Stimulated activated CD4-positive, alpha-beta T cell treated with anti-CD3 and anti-CD28 coated beads, Interleukin-15, amount 100 ng/mL, for 1 hour (primary cell): ENCODE measurements at places on chromosomes 4 and X.

DNA sequence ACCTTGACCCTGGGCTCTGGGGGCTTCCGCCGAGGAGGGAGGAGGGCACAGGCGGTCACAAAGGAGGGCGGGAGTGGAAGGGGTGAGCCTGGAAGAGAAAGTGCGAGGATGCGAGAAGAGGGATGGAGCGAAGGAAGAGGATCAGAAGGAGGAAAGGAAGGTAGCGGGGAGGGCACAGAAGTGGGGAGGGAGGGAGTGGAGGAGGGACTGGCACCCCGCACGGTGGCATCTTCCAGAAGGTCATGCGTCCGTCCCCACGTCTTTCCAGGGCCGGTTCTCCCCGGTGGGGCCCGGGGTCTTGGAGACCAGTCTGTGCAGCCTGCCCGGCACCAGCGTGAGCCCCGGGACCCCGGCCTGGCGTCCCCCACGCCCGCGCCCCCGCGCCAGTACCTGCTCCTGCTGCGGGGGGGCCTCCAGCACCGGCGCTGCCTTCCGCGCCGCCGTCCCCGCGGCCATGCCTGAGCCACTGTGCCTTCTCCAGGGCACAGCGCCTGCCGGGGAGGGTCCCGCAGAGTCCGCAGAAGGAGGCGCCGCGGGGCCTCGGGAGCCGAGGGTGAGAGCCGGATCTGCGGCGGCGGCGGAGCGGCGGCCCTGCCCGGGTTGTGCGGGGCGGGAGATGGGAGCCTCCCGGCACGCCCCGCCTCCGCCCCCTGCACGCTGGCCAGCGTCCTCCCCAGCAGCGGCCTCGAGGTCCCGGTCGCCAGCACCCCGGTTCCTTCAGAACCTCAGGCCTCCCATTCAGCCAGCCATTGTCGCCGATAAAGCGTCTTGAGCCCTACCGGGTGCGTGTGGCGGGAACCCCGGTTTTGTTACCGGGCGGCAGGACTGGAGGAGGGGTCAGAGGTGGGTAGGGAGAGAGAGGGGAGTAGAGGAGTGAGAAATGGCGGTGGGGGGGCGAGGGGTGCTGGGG, at the start of gene RNF175:
Gene RNF175 (minus strand): TSS at position 618 of the 910 bp plus-strand sequence. CDS start 162 bp downstream, at position 456.
- DNase-seq = peak; percentile 12

- DNase-seq = no peak
Observed at GRCh38 chr4:48329976-48330375, 11.4 kb upstream of the SLAIN2 start.

GRCh38 chrX:291411-291901, 10.3 kb downstream of the PLCXD1 start:
- no peak for DNase-seq

DNA sequence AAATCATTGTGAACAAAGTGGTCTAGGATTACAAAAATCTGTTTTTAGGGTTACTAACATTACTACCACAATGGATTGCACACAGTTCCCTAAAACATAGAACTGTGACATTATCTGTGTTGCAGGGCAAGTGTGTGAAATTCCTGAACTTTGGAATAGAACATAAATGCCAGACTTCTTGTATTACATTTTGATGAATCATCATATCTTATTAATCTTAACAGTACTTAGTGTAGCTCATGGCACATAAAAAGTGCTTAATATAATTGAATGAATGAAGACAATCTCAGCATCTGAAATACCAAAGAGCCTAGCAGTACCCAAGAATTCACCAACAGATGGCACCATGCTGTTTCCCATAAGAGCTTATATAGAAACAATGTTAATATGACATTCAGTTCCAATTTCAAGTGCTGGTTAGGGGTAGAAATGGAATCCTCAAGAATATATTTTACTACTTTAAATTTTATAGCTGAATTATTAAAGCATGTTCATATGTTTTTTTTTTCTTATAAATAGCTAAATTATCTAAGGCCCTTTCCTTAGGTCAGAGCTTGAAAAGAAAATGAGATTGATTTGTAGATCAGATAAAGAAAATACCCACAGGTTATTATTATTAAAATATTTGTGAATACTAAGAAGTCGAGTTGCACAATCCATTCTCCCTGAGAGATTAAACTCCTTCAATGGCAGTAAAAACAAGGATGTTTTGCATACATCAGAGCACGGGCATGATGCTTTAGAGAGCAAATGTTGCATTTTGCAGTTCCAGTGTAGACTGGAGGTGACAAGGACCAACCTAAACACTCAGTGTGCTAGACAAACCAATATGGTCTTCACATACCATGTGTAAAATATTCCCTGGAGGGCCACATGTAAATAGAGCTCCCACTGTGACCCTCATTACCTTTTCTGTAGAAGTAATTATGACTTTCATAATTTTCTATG, 25.7 kb upstream of the SHISA3 start:
- DNase-seq = no peak

DNA sequence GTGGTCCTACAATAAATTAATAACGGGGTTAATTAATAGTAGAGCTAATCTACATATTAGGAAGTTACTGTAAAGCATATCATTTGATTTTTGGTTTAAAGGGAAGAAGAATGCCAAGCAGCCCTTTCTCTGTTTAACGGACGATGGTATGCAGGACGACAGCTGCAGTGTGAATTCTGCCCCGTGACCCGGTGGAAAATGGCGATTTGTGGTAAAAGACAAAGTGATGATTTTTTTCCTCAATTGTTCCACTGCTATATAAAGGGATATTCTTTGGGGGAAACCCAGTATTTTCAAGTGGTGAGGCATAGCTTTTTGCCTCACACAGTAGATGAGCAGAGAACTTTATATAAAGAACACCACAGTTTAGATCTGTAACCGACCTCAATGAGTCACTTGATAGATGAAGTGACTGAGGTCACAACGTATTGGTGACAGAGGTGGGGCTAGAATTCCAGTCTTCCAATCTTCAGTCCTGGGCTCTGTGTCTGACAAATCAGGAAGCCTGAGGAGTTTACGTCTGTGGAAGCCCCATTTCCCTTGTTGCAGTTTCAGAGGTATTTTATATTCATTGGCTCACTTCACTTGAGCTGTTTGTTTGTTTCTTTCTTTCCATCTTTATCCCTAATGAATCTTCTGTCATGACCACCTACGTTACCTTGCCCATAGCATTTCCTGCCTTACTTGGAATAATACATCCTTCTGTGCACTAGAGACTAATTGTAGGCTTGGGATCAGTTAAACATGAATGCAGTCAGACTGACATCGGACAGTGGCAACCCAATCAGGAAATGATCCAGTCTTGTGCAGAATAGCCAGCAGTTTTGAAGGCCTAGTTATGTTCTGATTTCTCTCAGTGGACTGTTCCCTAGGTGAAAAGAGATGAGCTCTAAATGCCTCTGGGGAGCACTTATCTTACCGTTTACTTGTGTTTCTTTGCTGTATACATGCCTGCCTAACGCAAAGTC, 30.1 kb downstream of the ZRSR2 start:
- no peak for DNase-seq

DNA sequence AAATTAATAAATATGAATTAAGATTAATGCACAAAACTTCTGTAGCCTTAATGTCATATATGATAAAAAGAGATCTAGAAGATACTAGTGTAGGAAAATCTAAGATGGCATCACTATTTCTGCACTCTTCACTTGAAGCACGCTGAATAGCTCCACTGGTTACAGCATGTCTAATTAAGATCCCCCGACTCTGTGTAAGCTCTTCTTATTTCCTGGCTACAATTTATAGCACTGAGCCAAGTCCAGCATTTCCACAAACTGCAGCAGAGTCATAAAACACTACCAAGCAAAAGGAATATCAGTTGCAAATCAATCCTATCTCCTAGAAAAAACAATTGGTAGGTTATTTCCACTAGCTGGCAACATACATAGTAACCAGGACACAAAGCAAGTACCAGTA, 1.3 kb upstream of the CCNA2 start:
- no peak for DNase-seq

DNA sequence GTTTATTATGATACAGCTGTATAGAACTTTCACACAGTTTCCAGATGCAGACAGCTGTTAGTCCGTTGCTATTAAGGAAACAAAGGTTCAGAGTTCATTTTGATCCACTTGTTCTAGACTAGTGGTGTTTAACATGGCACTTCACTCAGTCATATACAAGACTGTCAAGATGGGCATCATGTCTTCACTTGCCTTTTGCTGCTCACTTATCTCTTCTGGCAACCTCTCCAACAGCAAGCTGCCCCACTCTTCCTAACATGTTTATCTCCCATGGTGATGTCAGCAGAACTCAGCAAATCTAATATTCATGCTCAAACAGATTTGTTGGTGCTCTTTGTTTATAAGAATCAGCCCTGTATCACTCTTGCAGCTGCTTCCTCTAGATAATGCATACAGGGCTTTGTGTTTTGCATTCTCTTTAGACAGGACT, 236.2 kb upstream of the HAND2 start:
- DNase-seq = no peak

GRCh38 chr4:25857403-25857802, 5.4 kb downstream of the SEL1L3 start:
- DNase-seq = no peak

DNA sequence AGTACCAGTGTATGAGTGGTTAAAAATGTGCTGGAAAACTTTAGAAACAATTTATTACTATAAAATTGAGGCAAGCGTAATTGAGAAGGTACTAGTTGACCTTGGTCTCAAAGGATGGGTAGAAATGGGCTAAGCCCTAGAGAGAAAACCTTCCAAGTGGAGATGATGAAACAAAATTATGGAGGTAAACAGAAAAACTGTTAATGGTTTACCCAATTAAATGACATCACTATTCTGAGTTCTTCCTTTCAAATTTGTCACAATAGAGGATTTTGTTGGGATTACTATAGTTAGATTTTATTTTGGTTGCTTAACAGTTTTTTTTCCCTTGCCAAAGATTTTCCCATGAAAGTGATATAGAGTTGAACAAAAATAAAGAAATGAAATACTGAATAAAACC, 1302.5 kb upstream of the TENM3 start:
- no peak for DNase-seq

GRCh38 chr4:56748271-56748670, 67.2 kb upstream of the HOPX start:
- DNase-seq = no peak
